ENCODE measurements at places on chromosomes 2 and 18. TPM values are rescaled to one million over a fixed set of nuclear protein-coding genes. Genes with fewer than 3 reads are reported as not detected.

Gene SCN3A
- total RNA-seq, result not detected

Gene LYPD1
- under 0.01 TPM for total RNA-seq

Gene PSMD1
- 112 TPM for total RNA-seq

Gene LRRTM1
- not detected for total RNA-seq

Gene KANSL3
- total RNA-seq, result 43.6 TPM

Gene MC5R
- not detected for total RNA-seq

Gene RESP18
- not detected for total RNA-seq

Gene NOSTRIN
- total RNA-seq, result 0.12 TPM

Gene MYOM1
- 0.36 TPM for total RNA-seq

Gene GRB14
- total RNA-seq, result 0.65 TPM

Gene KCNK3
- 3.0 TPM for total RNA-seq

Gene SUPT7L
- total RNA-seq, result 43.3 TPM

Gene OSR1
- total RNA-seq, result 95.0 TPM

All from hair follicle dermal papilla cell (primary cell).